ENCODE measurements at places on chromosomes 3 and 15. TPM values are rescaled to one million over a fixed set of nuclear protein-coding genes. Genes with fewer than 3 reads are reported as not detected.
A peak's percentile ranks its signal among the peaks of the same experiment; 100 is the strongest.

The FGD5 gene
- 15.4 TPM for total RNA-seq

The ARGFX gene
- total RNA-seq = not detected

The LCTL gene
- not detected for total RNA-seq

The CLRN1 gene
- not detected for total RNA-seq

The DLEC1 gene
- 0.14 TPM for total RNA-seq

The GOLGA8T gene
- 11.5 TPM for total RNA-seq

DNA sequence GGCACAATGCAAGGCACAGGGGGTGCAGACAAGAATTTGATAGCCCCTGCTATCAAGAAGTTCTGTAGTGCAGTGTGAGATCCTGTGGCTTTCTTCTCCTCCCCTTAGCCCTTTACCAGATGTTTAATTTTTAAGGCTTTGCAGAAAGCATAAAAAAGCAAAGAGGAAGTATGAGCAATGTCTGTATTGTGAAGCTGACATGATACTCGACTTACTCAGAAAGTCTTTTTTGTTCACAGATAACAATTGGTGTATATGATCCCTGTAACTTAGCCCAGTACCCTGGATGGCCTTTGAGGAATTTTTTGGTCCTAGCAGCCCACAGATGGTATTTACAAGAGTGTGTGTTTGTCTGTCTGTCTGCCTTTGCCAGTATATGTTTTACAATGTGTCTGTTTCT, 58.9 kb downstream of the ATG7 start:
- no peaks in the 10 kb centered on the region for H3K4me1 ChIP-seq
- H3K27me3 ChIP-seq = no peaks in the 10 kb centered on the region
- H3K4me3 ChIP-seq = no peak overlapping the region
- no peak overlapping the region for H3K27ac ChIP-seq

- H3K27ac ChIP-seq = no peak overlapping the region
- H3K27me3 ChIP-seq = no peaks in the 10 kb centered on the region
- H3K36me3 ChIP-seq = no peaks in the 10 kb centered on the region
- H3K4me3 ChIP-seq = no peak overlapping the region
- no peaks in the 10 kb centered on the region for H3K4me1 ChIP-seq
These were observed 807.1 kb downstream of the EDEM1 start for GRCh38 chr3:5994651-5995050.

DNA sequence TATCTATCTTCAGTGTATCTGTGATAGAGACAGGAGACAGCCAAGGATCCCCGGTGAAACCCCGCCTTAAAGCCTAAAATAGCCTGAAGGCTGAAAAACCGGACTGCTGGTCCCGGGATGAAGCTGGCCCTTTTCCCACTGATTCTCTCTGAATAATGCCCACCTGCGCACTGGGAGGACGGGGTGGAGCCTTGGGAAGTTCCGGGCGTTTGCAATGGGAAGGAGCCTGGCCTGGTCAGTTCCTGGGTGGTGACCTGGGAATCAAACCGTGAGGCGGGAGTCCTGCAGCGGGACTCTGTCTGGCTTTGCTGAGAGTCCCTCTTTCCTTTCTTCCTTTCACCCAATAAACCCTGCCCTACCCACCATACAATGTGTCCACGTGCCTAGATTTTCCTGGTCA, 157.9 kb downstream of the C3orf38 start:
- H3K27ac ChIP-seq = no peak overlapping the region
- no peaks in the 10 kb centered on the region for H3K36me3 ChIP-seq
- H3K4me1 ChIP-seq = no peaks in the 10 kb centered on the region
- H3K4me3 ChIP-seq = no peak overlapping the region
- H3K27me3 ChIP-seq = no peaks in the 10 kb centered on the region
- DNase-seq = no peak

DNA sequence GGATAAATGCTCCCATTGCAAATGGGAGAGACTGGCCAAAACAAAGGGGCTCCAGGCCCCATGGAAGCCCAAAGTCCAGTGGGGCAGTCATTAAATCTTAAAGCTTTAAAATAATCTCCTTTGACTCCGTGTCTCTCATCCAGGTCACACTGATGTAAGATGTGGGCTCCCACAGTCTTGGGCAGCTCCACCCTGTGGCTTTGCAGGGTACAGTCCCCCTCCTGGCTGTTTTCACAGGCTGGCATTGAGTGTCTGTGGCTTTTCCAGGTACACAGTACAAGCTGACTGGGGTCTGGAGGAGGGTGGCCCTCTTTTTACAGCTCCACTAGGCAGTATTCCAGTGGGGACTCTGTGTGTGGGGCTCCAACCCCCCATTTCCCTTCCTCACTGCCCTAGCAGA, 45.9 kb downstream of the NIPA2 start:
- DNase-seq = no peak
- H3K36me3 ChIP-seq = peaks cover 35% of the 10 kb centered on the region
- no peaks in the 10 kb centered on the region for H3K27me3 ChIP-seq
- no peak overlapping the region for H3K4me3 ChIP-seq
- no peaks in the 10 kb centered on the region for H3K4me1 ChIP-seq

GRCh38 chr3:24264748-24265158, 229.9 kb downstream of the THRB start:
- no peaks in the 10 kb centered on the region for H3K27me3 ChIP-seq
- no peaks in the 10 kb centered on the region for H3K36me3 ChIP-seq
- no peak overlapping the region for H3K4me3 ChIP-seq
- peaks cover 5% of the 10 kb centered on the region for H3K4me1 ChIP-seq
- peak overlapping the region; percentile 17 for H3K27ac ChIP-seq

DNA sequence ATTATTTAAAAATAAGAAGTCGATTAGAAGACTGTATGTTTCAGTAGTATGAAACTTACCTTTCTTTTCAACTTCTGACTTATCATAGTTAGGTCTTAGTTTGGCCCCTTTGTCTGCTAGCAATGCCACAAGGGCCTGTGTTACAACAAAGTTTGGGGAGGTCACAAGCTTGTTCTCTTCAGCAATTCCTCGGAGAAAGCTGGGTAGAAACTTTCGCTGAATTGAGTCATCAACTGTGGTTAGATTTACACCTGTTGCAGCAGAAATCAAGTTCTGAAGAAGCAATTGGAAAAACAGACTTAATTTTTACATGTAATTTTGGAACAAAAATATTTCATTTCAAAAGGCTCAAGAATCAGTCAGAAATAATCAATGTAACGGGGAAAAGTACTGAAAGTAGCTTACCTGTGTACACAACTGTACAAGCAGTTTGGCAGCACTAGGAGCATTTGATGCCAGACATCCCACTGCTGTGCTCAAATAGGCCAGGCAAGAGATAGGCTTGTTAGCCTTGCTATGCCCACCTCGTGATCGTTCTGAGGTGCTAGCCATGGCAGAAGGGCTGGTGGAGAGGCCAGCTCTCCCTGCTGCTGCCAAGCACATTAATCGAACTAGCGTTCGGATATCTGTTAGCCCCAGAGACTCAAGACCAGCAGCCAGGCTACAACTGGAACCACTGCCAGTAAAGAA, 58.6 kb downstream of the FBXL22 start:
- H3K27me3 ChIP-seq = no peaks in the 10 kb centered on the region
- H3K4me1 ChIP-seq = no peaks in the 10 kb centered on the region
- H3K36me3 ChIP-seq = peaks cover 38% of the 10 kb centered on the region
- DNase-seq = no peak

DNA sequence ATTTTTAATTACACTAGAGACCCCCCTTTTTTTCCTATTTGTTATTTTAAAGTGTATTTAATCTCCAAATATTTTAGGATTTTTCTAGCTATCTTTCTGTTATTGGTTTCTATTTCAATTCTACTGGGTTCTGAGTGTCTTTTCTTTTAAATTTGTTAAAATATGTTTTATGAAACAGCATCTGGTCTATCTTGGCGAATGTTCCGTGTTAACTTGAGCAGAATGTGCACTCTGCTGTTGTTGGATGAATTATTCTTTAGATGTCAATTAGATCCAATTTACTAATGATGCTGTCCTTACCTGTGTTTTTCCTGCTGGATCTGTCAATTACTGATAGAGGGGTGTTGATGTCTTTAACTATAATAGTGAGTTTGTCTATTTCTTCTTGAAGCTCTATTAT, 462.0 kb upstream of the CNTN3 start:
- H3K27me3 ChIP-seq = no peaks in the 10 kb centered on the region
- no peaks in the 10 kb centered on the region for H3K4me1 ChIP-seq
- no peak for DNase-seq
- no peak overlapping the region for H3K27ac ChIP-seq

DNA sequence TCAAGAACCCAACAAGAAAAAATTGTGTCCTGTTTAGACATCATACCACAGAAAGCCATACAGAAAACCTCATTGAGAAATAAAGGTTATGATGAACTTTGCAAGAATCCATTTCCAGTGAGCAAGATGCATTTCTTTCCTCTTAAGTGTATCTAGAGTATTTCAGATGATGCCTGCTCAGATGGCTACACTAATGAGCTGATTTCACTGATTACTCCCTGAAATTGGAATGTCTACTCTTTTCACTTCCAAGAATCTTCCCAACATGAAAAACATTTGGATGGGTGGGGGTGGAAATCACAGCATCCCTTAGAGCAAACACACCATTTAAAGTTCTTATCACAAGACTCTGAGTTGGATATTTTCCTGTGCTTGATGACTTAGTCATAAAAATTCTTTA, 41.4 kb upstream of the IL12A start:
- H3K4me1 ChIP-seq = no peaks in the 10 kb centered on the region
- no peaks in the 10 kb centered on the region for H3K36me3 ChIP-seq
- no peaks in the 10 kb centered on the region for H3K27me3 ChIP-seq
- no peak overlapping the region for H3K27ac ChIP-seq
- no peak overlapping the region for H3K4me3 ChIP-seq

- H3K4me3 ChIP-seq = no peak overlapping the region
- H3K27ac ChIP-seq = no peak overlapping the region
- H3K4me1 ChIP-seq = peaks cover 2% of the 10 kb centered on the region
- H3K27me3 ChIP-seq = no peaks in the 10 kb centered on the region
- no peak for DNase-seq
These were observed 51.5 kb downstream of the IL12A start for GRCh38 chr3:160040181-160040580.

DNA sequence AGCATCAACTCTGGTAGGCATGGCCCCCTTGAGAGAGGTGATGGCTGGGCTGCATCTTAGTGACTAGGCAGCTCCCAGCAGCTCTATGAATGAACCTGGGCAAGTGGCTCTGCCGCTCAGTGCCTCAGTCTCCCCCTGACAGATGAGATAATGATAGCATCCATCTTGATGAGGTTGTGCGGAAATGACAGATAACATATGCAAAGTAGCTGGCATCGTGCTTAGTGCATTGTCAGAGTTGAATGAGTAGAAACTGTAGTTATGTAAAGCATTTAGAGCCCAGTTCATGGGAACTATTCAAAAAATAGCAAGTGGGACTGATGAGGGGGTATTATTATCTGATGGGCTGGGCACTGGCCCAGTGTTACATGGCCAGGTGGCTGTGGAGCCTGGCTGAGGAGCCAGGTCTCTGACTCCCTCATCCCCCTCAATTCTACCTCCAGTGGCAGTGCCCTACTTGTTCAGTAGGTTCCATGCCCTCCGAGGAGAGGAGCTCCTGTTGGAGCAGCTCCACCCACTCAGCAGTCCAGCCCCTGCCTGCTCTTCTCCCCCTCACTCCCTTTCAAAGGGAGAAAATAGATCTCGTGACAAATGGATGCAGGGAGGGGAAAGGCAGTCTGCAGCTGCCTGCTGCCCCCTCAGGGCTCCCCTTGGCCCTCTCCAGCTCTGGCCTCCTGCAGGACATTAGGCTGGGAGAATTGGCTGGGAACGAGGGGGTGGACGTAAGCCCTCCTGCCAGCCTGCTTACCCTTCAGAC, 6.6 kb downstream of the PRKCD start:
- no peak for DNase-seq
- H3K27ac ChIP-seq = no peak overlapping the region
- H3K36me3 ChIP-seq = no peaks in the 10 kb centered on the region
- H3K4me3 ChIP-seq = no peak overlapping the region

DNA sequence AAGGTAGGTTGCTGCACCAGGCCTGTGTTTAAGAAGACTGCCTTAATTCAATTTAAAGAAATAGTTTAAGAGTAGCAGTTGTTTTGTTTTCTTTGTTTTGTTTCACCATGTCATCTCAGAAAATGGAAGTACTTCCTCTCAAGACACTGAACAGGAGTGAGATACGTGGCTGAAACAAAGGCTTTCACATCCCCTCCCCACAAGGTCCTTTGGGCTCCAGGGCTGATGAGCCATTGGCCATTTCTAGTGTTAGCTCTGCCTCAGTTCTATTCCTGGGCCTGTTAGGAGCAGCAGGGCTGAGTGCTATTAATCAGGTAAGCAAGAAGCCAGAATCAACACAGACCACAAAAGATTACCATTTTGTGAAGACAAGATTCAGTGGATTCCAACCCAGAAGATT, 132.8 kb downstream of the KCNAB1 start:
- no peak overlapping the region for H3K27ac ChIP-seq
- no peaks in the 10 kb centered on the region for H3K27me3 ChIP-seq
- no peaks in the 10 kb centered on the region for H3K36me3 ChIP-seq
- H3K4me3 ChIP-seq = no peak overlapping the region
- DNase-seq = no peak
- H3K4me1 ChIP-seq = no peaks in the 10 kb centered on the region

GRCh38 chr3:81544385-81544784, 217.1 kb downstream of the GBE1 start:
- no peak overlapping the region for H3K4me3 ChIP-seq
- peaks cover 14% of the 10 kb centered on the region for H3K4me1 ChIP-seq
- DNase-seq = no peak
- peaks cover under 1% of the 10 kb centered on the region for H3K36me3 ChIP-seq
- H3K27ac ChIP-seq = no peak overlapping the region
- no peaks in the 10 kb centered on the region for H3K27me3 ChIP-seq

DNA sequence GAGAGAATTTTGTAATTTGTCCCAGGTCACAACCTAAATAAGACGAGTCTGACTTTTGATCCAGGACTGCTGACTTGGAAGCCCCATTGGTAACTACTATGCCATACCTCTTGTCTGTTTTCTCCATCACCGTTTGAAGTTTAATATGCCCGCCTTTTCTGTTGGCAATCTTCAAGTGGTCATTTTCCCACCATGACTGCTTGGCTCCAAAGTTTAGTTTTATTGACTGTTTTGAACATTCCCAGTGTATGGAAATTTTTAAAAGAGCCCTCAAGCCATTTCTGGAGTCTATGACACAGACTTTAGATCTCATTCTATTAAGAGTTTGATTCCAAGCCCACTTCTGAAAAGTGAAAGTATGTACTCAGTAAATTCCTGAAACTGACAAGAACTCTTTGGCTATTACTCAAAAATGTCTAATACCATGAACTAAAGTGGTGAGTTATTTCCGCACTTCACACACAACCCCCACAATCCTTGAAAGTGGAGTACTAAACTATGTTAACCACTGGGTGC, 136.7 kb upstream of the ADAMTS9 start:
- H3K4me3 ChIP-seq = peak overlapping the region; percentile 11
- no peak for DNase-seq
- peaks cover 23% of the 10 kb centered on the region for H3K4me1 ChIP-seq
- no peaks in the 10 kb centered on the region for H3K36me3 ChIP-seq
- peak overlapping the region; percentile 39 for H3K27ac ChIP-seq

- H3K27ac ChIP-seq = no peak overlapping the region
- peaks cover 66% of the 10 kb centered on the region for H3K36me3 ChIP-seq
- H3K27me3 ChIP-seq = no peaks in the 10 kb centered on the region
These were observed 22.3 kb downstream of the PLXNB1 start for GRCh38 chr3:48407542-48408099.
